ENCODE measurements at places on chromosomes 11 and 22. TPM values are rescaled to one million over a fixed set of nuclear protein-coding genes. Genes with fewer than 3 reads are reported as not detected.

DNA sequence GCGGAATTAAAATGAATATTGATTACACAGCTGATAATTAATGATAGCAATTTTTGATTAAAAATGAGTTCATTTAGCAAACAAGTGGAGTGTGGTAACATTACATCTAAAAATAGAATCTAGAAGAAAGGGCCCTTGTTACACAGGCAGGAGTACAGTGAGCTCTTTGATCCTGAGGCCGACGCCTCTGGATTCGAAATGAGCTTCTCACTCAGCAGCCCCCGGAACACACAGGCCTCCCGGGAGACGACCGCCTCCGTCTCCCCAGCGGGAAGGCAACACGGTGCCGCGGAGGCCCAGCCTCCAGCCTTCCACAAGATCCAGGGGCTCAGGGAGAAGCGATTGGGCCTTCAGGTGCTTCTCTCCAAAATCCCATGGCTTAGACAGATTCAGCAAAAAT lies 379.1 kb downstream of the BRD1 start:
- H3K36me3 ChIP-seq = no peaks in the 10 kb centered on the region
- no peak for DNase-seq
- H3K4me1 ChIP-seq = no peaks in the 10 kb centered on the region

GRCh38 chr11:31110830-31111229 lies 258.7 kb downstream of the DCDC1 start:
- H3K36me3 ChIP-seq = no peaks in the 10 kb centered on the region
- no peak for DNase-seq
- no peaks in the 10 kb centered on the region for H3K4me1 ChIP-seq
- H3K27me3 ChIP-seq = no peaks in the 10 kb centered on the region
- no peak overlapping the region for H3K27ac ChIP-seq
- no peak overlapping the region for H3K4me3 ChIP-seq

The WNT11 gene
- total RNA-seq = 11.7 TPM

The CDC42EP2 gene
- 20.6 TPM for total RNA-seq

DNA sequence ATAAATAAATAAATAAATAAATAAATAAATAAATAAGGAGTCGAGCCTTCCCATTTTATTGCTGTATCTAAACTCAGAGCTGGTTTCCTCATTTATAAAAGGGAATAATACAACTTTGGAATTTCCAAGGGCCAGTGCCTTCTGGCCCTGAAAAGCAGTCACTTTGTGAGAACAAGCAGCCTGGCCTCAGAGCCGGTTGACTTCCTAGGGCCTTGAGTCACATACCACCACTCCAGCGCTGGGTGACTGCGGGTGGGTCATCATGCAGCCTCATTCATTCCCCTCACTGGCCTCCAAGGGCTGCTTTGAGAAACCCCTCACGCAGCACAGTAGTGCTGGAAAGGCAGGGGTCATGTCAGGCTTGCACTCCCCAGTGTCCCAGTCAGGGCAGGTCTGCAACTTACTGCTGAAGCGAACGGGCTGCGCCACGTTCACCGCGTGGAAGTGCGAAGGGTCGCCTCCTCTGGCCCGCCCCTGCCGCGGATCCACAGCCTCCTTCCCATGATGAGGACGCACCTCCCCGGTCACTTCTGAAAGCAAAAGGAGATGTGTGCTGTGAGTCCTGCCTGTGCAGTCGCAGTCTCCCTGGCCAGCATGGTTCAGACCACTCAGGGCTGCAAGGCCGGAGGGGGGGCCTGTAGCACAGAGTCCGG lies 54.4 kb downstream of the DGCR2 start:
- no peak overlapping the region for H3K27ac ChIP-seq
- peaks cover 53% of the 10 kb centered on the region for H3K36me3 ChIP-seq
- H3K4me3 ChIP-seq = no peak overlapping the region
- H3K27me3 ChIP-seq = no peaks in the 10 kb centered on the region

The TPH1 gene
- 1.8 TPM for total RNA-seq

The ROBO4 gene
- 51.5 TPM for total RNA-seq

- H3K27me3 ChIP-seq = no peaks in the 10 kb centered on the region
- H3K27ac ChIP-seq = no peak overlapping the region
- H3K36me3 ChIP-seq = no peaks in the 10 kb centered on the region
- no peak overlapping the region for H3K4me3 ChIP-seq
Measured at GRCh38 chr11:62980133-62980760, 4.5 kb downstream of the SLC22A6 start.

GRCh38 chr11:76622493-76623094 lies 48.0 kb downstream of the LRRC32 start:
- no peaks in the 10 kb centered on the region for H3K36me3 ChIP-seq
- peaks cover 8% of the 10 kb centered on the region for H3K4me1 ChIP-seq
- DNase-seq = no peak
- no peaks in the 10 kb centered on the region for H3K27me3 ChIP-seq
- H3K27ac ChIP-seq = peak overlapping the region; percentile 71
- H3K4me3 ChIP-seq = no peak overlapping the region

- H3K36me3 ChIP-seq = no peaks in the 10 kb centered on the region
- H3K27me3 ChIP-seq = peaks cover 4% of the 10 kb centered on the region
- H3K4me3 ChIP-seq = peak overlapping the region; percentile 66
- no peak for DNase-seq
Measured at GRCh38 chr22:39242595-39243438, 2.0 kb downstream of the PDGFB start.

- H3K27ac ChIP-seq = peak overlapping the region; percentile 72
- peaks cover 46% of the 10 kb centered on the region for H3K4me1 ChIP-seq
- no peaks in the 10 kb centered on the region for H3K27me3 ChIP-seq
- no peak overlapping the region for H3K4me3 ChIP-seq
- DNase-seq = no peak
- H3K36me3 ChIP-seq = no peaks in the 10 kb centered on the region
Measured at GRCh38 chr11:35088226-35088625, 50.7 kb upstream of the CD44 start.

The BAIAP2L2 gene
- not detected for total RNA-seq

GRCh38 chr22:33272871-33273270 lies 214.7 kb upstream of the SYN3 start:
- H3K27ac ChIP-seq = no peak overlapping the region
- peaks cover 10% of the 10 kb centered on the region for H3K36me3 ChIP-seq
- no peaks in the 10 kb centered on the region for H3K27me3 ChIP-seq
- H3K4me3 ChIP-seq = no peak overlapping the region
- H3K4me1 ChIP-seq = peaks cover 5% of the 10 kb centered on the region
- DNase-seq = no peak

DNA sequence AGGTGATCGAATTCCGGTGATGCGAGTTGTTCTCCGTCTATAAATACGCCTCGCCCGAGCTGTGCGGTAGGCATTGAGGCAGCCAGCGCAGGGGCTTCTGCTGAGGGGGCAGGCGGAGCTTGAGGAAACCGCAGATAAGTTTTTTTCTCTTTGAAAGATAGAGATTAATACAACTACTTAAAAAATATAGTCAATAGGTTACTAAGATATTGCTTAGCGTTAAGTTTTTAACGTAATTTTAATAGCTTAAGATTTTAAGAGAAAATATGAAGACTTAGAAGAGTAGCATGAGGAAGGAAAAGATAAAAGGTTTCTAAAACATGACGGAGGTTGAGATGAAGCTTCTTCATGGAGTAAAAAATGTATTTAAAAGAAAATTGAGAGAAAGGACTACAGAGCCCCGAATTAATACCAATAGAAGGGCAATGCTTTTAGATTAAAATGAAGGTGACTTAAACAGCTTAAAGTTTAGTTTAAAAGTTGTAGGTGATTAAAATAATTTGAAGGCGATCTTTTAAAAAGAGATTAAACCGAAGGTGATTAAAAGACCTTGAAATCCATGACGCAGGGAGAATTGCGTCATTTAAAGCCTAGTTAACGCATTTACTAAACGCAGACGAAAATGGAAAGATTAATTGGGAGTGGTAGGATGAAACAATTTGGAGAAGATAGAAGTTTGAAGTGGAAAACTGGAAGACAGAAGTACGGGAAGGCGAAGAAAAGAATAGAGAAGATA lies at the start of gene MALAT1:
TSS of gene MALAT1 (plus strand) at position 69 of the 736 bp plus-strand sequence.
- peak within 1 kb of the TSS; percentile 67 for H3K4me3 ChIP-seq
- DNase-seq = no peak
- peaks cover 42% of the 10 kb centered on the region for H3K36me3 ChIP-seq

GRCh38 chr22:35154937-35155387 lies 89.0 kb downstream of the ISX start:
- no peak for DNase-seq
- no peak overlapping the region for H3K27ac ChIP-seq
- no peaks in the 10 kb centered on the region for H3K36me3 ChIP-seq
- no peak overlapping the region for H3K4me3 ChIP-seq

The B4GALNT4 gene
- not detected for total RNA-seq

DNA sequence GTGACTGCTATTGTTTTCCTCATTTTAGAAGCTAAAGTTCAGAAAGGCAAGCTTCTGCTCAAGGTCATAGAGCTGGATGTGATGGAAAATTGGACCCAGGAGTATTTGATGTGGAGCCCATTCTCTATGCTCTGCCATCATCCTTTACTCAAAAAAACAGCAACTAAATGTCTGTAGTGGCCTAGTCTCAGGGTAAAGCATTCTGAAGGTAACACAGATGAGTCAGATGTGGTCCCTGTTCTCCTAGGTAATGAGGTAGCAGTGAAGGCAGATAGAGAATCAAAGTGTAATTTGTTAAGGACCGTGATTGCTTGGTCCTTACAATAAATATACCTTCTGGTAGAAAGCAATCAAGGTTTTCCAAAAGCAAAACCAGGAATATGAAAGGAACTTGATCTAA lies 84.4 kb upstream of the SPON1 start:
- no peaks in the 10 kb centered on the region for H3K4me1 ChIP-seq
- no peaks in the 10 kb centered on the region for H3K27me3 ChIP-seq
- no peak for DNase-seq

GRCh38 chr11:72589802-72590761 lies 84.1 kb downstream of the PDE2A start:
- peaks cover 11% of the 10 kb centered on the region for H3K27me3 ChIP-seq
- H3K4me1 ChIP-seq = peaks cover 9% of the 10 kb centered on the region
- no peaks in the 10 kb centered on the region for H3K36me3 ChIP-seq
- H3K27ac ChIP-seq = no peak overlapping the region
- H3K4me3 ChIP-seq = peak overlapping the region; percentile 11
- DNase-seq = no peak

GRCh38 chr11:101043940-101044339 lies 85.7 kb downstream of the PGR start:
- peaks cover 17% of the 10 kb centered on the region for H3K36me3 ChIP-seq
- no peak overlapping the region for H3K4me3 ChIP-seq
- H3K4me1 ChIP-seq = no peaks in the 10 kb centered on the region
- DNase-seq = no peak

DNA sequence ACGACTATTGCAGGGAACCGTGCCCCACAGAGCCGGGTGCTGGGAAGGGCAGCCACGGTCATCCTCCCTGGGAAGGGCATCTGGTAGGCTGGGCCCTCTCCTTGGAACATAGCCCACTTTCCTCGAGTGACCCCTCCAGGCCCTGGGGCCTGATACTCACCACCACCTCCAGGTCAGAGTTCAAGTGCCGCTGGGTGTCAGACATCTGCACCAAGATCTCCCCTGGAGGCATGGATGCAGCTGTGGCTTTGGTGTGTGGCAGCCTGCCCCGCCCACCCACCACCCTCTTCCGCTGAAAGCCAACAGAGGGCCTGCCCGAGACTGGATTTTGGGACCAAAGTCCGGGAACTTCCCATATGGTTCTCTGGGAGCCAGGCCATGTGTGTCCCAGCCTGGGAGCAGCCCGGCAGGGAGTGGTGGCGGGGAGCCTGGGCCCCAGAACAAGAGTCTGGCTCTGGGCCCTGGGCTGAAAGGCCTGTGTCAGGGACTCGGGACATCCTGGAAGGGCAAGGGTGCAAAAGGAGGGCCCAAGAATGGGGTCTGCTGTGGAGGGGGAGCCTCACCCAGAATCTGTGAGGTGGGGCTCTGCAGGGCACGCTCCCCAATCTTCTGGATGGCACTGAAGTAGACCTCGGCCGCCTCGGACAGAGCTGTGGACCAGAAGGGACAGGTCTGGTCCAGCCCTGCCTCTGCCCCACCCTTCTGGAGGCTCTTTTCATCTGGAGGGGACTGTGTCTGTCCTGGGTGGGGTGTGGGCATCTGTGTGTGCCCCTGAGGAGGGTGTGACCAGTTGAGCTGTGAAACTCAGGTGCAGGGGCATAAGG lies 2.6 kb downstream of the BAIAP2L2 start:
- H3K27me3 ChIP-seq = no peaks in the 10 kb centered on the region
- no peak overlapping the region for H3K4me3 ChIP-seq
- no peak for DNase-seq

The RCOR2 gene
- not detected for total RNA-seq

The OR8A1 gene
- not detected for total RNA-seq

The CATSPERZ gene
- total RNA-seq = not detected

DNA sequence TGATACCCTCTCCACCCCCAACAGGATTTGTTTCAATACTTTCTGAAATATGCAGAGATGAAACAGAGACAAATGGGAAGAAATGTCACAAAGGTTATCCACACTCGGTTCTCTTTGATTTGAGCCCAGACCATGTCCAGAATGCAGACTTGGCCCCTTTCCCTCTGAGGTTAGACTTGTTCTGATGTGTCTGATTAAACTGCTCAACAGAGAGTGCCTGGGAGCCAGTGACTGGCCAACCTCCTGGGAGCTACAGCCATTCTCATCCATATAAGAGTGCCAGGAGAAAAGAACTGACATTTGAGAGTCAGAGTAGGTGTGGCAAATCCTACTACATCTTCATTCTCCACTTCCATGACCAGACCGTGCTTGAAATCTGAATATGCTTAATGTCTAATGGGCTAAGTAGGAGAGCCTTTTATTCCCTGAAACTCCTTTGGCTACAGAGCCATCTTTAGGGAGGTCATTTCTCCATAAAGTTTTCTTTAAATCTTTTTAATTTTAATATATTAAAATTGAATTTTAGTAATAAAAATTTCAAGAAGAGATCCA lies 201.4 kb downstream of the BLID start:
- H3K4me3 ChIP-seq = no peak overlapping the region
- no peaks in the 10 kb centered on the region for H3K36me3 ChIP-seq
- no peak for DNase-seq
- no peaks in the 10 kb centered on the region for H3K4me1 ChIP-seq

The SAA2 gene
- total RNA-seq = 77.4 TPM

GRCh38 chr11:114820621-114821020 lies 142.3 kb downstream of the NXPE2 start:
- H3K4me1 ChIP-seq = no peaks in the 10 kb centered on the region
- no peaks in the 10 kb centered on the region for H3K36me3 ChIP-seq
- H3K27me3 ChIP-seq = no peaks in the 10 kb centered on the region
- H3K27ac ChIP-seq = no peak overlapping the region
- no peak overlapping the region for H3K4me3 ChIP-seq
- DNase-seq = no peak

DNA sequence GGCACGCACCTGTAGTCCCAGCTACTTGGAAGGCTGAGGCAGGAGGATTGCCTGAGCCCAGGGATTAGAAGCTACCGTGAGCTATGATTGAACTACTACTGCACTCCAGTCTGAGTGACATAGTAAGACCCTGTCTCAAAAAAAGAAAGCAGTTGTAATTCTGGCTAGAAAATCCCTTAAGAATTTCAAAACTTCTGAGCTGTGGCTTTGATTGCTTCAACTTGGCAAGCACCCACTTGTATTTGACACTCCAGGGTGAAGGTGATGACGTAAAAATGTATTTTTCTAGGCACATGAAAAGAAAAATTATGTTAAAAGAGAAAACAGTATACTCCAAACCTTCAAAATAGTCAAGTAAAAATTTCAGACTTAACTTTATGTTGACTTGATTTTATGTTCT lies 23.6 kb upstream of the ALKBH3 start:
- no peak for DNase-seq
- no peaks in the 10 kb centered on the region for H3K27me3 ChIP-seq
- peaks cover 6% of the 10 kb centered on the region for H3K36me3 ChIP-seq

The TMEM191C gene
- not detected for total RNA-seq
